ENCODE measurements at places on chromosomes 16 and 17.

DNA sequence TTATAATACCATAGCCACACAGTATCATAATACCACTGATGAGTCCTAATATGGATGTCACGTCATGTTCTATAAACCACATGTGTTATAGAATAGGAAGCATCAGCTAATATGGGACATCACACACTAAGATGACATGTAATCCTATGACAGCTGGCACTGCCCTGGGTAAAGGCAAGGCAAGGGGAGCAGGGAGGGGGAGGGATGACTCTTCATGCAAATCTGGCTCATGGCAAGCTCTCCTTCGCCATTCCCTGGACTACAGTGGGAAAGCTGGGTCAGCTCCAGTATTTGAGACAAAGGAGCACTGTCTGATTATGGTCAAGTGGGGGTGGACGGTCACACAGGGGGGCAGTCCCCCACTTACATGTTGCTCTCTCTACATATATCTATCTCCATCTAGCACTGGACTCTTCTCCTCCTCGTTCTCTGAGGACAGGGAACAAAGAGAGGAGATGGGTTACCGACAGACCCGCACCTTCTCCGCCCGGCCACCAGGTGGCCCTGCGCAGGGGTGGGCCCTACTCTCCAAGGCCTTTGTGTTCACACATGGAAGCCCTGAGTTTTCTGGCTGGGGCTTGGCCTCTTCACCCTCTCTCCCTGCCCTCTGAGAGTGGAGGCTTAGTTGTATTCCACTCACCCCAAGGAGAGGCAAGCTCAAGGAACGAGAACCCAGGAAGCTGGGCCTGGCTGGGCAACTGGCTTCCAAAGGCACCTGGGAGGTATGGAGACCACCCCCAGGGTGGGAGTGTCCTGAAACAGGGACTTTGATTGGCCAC is 23.4 kb upstream of the MPO start:
- DNase-seq, result peak; percentile 63

DNA sequence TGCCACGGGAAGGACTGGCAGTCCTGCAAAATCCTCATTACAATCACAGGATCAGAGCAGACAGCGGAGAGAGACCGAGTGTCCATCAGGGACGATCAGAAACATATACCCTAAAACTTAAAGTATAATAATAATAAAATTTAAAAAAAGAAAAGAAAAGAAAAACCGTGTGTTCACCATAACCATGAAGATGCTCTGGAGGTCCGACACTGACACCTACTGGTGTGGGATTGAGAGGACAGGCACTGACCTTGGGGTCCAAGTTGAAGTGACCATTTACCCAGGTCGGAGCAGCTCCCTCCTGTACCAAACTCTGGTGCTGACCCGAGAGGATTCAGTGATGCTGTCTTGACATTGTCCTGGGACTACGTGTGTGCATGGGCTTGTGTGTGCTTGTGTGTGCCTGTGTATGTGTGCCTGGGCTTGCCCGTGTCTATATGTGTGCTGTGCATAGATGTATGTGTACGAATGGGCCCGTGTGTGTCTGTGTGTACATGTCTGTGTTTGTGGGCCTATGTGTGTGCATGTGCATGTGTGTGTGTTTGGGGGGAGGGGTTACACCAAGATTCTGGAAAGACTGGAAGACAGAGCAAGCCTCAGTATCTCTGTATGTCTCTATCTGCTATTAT is 10.0 kb upstream of the CD300LD start:
- peak; percentile 70 for DNase-seq

GRCh38 chr16:68408967-68409366 is 39.3 kb downstream of the SMPD3 start:
- DNase-seq, result no peak

- no peak for DNase-seq
Measured at GRCh38 chr17:60506312-60506711, 19.7 kb downstream of the APPBP2 start.

- no peak for DNase-seq
Measured at GRCh38 chr17:64423881-64424280, 25.0 kb upstream of the MILR1 start.

DNA sequence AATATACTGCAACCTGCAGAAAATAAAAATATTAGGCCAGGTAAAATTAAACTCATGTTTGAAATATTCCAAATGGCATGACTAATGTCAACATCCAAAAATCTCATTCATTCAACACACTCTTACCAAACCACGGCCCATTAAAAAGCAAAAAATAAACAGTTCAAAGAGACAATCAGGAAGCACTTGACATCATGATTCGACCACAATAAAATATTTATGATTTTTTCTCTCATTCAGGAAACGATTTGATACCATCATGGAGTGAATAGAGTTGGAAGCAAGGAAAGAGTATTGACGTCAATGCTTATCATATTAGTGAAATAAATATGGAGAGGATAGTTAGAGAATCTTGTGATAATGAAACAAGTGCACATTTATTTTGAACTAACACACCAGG is 354.1 kb downstream of the KCNJ2 start:
- DNase-seq, result no peak

DNA sequence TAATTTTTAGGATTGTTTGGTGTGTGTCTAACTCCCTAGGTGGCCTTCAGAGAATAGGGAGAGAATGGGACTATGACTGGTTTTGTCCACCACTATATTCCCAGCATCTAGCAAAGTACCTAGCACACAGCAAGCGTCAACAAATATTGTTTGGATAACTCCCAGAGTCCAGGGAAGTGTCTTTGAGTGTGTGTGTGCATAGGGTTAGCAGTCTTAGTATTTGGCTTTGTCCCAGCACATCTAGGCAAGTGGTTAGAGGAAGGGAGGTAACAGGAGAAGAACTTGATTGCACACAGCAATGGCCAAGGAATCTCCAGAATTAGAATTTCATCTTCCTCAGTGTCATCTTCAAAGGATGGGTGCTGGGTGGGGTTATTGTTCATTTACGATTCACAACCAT is 385.4 kb upstream of the CDH5 start:
- DNase-seq, result no peak

DNA sequence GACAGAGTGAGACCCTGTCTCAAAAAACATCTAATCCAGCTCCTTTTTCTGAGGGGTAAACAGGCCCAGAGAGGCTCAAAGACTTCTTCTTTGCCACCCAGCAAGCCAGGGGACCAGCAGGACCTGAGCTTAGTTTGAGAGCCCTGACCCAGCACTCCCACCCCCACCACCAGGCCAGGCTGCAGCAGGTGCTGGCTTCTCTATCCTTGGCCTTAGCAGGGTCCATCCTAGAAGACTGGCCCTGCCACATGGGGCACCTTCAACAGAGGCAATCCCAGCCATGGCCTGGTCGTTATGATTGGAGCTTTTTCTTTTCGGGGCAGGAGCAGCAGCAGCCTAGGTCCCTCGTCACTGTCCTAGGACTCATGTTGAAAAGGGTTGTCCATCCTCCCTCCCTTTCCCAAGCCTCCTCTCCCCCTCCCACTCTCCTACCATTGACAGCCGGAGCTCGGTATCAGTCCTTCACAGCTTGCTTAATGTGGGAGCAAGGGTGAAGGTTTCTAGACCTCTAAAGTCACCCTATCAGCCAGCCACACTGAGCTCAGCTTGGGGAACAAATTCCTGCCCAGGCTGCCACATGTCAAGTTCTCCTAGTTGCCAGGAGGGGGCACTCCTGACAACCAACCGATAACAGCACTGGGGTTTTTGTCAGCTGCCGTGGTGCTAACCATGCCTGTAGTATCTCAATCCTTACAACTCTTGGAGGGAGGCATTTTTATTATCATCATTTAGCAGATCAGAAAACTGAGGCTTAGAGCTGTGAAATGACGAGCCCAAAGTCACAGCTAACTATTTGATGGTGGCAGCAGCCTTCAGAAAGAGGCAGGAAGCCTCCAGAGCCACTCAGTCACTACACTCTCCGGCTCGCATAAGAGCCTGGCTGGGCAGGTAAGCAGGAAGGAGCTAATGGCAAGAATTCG is 11.2 kb downstream of the MRPL27 start:
- DNase-seq, result peak; percentile 84

GRCh38 chr16:87582216-87582965 is 19.9 kb upstream of the JPH3 start:
- DNase-seq, result no peak

- DNase-seq, result peak; percentile 16
Measured at GRCh38 chr17:44005527-44006271, 1.3 kb downstream of the NAGS start.

DNA sequence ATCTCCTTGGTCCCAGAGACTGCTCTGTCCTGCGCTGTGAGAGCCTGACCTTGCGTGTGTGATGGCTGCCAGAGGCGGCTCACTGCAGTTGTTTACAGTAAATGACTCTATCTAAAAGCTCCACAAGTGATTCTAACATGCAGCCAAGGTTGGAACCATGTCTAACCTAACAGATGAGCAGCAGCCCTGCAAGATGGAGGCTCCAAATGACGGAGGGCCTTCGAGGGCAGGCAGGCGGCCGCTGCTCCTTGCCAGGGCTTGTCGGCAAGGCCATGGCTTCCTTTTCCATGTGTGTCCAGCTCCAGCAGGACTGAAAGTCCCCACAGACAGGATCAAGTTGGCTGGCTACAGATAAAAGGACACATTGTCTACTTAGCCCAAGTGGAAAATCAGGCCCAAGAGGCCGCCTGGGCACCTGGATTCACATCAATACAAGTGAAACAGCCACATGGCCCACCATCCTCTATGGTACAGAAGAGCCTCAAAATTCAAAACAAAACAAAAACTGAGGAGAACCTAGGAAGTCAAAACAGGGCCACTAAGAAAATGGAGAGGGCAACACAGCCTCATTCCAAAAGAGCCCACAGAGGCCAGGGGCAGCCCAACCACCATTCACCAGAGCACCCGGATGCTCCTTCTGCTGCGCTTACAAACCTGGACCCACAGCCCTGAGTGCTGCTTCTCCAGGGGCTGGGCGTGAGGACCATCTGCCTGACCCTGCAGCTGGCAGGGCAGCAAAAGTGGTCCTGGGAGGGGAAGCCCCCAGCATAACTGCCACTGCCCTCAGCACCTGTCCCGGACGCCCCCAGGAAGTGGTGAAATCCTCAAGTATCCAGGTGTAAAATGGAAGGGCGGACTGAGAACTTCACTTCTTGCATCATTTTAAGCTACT is 65.0 kb downstream of the AMFR start:
- DNase-seq, result no peak

- no peak for DNase-seq
Measured at GRCh38 chr17:71145486-71145885, 975.3 kb upstream of the SOX9 start.

GRCh38 chr17:77449373-77449907 is 308.7 kb downstream of the SEC14L1 start:
- DNase-seq, result no peak

DNA sequence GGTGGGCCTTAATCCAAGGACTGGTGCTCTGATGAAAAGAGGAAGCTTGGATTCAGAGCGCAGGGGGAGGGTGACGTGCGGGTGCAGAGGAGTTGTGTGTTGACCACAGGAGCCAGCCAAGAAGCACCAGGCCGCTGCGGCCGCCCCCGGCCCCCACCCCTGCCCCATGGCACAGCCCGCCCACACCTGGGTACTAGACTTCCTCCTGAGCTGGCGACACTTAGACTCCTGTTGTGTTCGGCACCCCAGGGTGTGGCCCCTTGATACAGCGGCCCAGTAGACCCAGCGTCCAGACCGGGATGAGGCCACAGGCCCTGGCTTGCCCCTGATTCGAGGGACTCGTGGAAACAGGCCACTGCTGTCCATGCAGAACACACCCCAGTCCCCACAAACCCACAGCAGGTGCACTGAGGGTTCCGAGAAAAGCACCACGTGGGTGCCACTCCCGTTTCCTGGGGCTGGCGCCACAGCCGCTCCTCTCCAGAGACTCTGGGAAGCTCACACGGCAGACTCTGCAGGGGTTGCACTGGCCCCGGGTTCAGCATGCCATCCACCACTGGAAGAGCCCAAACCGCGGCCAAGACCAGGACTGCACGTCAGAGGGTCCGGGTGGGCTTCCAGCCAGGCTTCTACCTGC is 5.7 kb upstream of the SNAI3 start:
- no peak for DNase-seq

- DNase-seq, result peak; percentile 77
Measured at GRCh38 chr16:30491744-30492308, 19.3 kb downstream of the ITGAL start.

GRCh38 chr17:80871341-80871740 is 120.3 kb upstream of the CHMP6 start:
- DNase-seq, result no peak

DNA sequence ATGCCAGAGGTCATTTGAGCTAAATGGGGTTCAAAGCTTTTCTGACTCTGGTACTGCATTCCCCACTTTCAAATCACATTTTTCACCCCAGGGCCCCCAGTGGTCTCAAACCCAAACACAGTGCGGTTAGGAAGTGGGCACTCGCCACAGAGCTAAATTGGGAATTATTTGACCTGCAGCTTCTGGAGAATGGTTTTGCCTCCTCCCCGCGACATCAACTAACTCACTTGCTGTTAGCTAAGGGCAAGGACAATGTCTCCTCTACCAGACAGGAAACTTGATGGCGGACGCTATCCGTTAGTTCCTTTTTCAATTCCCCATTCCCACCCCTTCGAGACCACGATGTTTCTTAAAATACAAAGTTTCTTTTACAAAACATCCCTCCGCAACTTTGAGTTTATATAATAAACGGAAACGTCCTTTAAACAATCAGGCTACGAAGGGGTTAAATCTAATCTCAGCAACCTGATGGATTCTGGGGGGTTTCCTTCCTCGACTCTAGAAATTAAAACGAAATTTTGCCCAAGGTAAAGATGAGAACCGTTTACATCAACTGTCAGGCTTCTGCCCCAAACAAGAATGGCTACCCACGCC is 500 bp upstream of the KAT7 start:
- DNase-seq, result no peak

DNA sequence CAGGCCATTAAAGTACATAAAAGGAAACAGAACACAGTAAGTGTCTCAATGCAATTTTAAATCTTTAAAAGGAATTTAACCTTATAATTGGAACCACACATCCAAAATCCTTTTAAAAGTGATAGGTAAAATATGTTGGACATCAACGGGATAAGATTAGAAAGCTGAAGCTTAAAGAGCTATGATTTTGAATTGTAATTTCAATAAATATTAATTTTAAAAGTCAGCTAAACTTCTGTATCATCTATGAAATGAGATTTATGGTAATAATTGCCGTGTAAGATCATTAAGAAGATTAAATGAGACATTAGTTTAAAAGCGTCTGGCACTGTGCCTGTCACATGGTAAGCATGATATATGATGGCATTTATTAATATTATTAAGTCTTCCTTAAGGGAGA is 31.3 kb downstream of the CCDC42 start:
- no peak for DNase-seq

- DNase-seq, result peak; percentile 12
Measured at GRCh38 chr17:3448059-3448665, 14.5 kb upstream of the OR1E2 start.

DNA sequence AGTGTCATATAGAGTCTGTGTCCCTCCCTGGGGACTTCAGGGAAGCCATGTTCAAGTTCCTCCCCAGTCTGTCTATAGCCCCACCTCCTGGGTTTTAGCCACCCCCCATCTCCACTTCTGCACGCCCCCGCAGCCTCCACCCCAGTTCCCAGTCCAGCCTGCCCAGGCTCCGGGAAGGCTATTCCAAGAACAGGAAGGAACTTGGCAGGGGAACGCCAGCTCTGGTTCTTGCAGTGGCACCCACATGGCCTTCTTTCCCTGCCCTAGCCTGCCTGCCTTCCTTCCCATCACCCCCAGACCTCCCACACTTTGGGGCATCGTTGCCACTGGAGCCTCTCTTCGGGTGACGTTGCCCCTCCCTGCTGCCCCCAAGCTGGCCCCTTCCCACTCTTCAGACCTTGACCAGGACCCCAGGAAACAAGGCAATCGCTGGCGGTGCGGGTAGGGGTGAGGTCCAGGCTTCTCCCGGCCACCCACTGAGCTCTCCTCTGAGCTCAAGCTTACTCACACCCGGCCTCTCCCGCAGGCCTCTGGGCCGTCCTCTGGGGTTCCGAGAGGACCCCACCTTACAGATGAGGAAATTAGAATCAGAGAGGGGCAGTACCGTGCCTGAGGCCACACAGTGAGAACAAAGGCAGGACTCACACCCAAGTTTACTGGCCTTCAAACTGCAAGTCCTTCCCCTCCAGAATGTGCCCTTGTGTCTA is 9.2 kb upstream of the CES4A start:
- DNase-seq, result no peak

Measured in cardiac muscle cell (in vitro differentiated cells and primary cell).